ENCODE measurements at places on chromosomes 2 and 18. TPM values are rescaled to one million over a fixed set of nuclear protein-coding genes. Genes with fewer than 3 reads are reported as not detected.

- DNase-seq: no peak
Measured at GRCh38 chr2:18623782-18624181, 34.4 kb upstream of the NT5C1B start.

GRCh38 chr2:241129086-241129871, 20.0 kb downstream of the PASK start:
- no peak for DNase-seq

DNA sequence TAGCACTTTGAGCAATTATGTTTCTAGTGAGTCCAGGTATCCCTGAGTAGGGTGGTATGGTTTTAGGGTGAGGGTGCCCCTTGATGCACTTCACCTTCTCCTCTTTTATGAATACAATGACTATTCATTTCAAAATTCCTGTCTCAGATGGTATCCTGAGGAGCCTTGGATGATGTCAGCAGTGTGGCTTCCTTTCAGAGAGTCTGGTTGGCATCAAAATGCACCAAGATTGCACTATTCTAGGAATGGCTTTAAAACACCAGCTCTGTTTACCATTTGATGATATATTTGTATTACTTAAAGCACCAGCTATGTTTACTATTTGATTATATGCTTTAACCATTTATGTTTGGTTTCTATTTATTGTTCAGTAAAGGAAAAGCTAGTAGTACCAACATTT, 141.0 kb downstream of the FMNL2 start:
- DNase-seq: no peak

DNA sequence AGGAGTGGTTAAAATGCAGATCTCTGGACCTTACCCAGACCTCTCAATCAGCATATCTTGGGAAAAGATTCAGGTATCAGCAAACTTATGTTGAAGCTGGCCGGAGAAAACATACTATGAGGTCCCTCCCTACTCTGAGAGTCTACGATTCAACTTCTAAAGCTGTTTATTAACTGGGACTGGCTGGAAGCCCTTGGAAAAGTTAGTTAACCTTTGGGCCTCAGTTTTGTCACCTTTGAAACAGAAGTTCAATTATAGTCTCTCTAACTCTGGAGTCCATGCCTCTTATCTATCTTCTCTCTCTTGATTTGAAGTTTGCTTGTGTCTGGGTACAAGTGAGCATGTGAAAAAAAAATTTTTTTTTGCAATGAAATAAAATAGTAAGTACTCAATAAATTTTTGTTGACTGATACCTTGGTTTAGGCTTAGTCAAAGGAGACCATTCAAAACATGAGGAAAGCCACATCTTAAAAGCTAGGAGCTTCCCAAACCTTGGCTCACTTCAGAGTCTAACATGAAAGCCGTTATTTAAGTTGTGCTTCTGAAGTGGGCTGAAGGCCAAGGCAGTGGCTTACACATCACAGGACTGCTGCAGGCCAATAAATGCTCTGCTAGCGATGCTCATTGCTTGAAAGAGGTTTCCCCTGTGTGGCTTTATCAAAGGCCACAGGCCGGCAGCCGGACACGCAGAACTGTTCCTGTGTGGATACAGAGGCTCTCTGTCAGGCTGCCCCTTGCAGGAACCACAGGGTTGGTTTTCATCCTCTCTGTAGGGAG, 110.6 kb upstream of the FAM136A start:
- no peak for DNase-seq

The NRP2 gene
- total RNA-seq: 2.6 TPM

DNA sequence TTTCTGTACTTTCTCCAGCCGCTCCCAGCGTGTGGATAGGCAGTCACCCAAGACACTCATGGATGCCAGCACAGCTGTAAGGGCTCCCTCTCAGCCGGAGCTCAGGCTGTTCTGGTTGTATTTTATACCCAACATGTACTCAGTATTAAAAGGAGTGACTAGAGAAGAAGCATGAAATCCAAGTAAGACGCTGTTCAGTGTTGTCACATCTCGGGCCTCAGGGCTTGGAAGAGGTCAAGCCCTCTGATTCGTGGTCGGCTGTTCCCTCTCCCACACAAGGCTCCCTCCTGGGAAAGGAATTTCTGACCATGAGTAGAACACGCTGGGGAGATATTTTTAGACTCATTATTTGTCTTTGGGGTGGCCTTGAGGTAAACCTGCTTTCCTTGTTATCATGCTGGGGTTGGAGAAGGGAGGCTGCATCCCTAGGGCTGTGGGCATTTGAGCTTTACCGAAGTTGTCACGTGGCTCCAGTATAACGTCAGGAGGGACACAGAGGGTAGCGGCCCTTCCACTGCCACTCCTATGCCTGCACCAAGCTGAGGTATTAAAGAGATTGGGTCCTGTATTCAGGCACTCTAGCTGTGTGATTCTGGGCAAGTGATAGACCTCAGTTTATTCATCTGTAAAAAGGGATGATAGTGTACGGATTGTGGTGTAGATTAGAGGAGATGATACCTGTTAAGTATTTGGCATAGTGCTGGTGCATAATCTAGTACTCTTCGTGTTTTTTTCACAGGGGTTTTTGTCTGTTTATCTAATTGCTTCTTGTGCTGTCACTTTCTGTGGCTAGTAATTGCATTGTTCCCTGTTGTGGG, 34.1 kb downstream of the HK2 start:
- DNase-seq: no peak

The ANO7 gene
- 0.90 TPM for total RNA-seq

The LIMS4 gene
- total RNA-seq: 1.1 TPM

DNA sequence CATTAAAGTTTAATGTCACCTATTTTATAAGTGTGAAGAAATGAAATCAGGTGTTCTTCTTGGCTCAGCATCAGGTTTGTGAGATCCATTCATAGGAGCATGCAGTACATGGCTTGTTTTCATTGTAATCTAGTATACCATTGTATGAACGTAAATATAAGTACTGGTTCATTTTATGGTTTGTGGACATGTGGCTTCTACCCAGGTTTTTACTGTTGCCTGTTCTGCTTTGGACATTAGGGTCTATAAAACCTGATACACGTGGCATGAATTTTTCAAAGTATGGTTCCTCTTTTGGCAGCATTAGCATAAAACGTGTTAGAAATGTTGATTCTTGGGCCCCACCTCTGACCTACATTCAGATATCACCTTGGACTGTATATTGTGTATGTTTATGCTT, 175.5 kb downstream of the PRPF40A start:
- DNase-seq: no peak

GRCh38 chr2:204205082-204205481, 268.5 kb downstream of the ICOS start:
- no peak for DNase-seq

The HOXD13 gene
- not detected for total RNA-seq

DNA sequence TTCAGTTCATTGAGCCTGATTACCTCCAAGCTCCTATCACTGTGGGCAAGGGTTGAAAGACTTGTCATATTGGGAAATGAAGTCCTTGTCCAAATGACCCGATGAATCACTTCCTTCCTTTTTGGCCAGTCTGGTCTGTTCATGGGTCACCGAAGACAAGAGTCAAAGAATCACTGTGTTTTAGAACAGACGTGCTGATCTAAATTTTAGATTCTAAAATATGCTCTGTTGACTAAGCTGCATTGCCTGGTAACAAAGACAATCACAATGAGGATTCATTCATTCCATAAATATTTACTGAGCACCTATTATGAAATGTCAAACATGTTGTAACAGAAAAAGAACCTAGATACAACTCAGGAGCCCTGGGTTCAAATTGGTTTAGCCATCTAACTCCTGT, 99.4 kb upstream of the RND3 start:
- no peak for DNase-seq
